ENCODE measurements at places on chromosomes 12 and 14.

GRCh38 chr14:104137297-104138097 lies 890 bp upstream of the KIF26A start:
- DNase-seq = peak; percentile 73

GRCh38 chr12:4787965-4788364 lies 67.8 kb downstream of the GALNT8 start:
- DNase-seq = no peak

- peak; percentile 84 for DNase-seq
Observed at GRCh38 chr12:99043319-99043914, 398.3 kb downstream of the APAF1 start.

DNA sequence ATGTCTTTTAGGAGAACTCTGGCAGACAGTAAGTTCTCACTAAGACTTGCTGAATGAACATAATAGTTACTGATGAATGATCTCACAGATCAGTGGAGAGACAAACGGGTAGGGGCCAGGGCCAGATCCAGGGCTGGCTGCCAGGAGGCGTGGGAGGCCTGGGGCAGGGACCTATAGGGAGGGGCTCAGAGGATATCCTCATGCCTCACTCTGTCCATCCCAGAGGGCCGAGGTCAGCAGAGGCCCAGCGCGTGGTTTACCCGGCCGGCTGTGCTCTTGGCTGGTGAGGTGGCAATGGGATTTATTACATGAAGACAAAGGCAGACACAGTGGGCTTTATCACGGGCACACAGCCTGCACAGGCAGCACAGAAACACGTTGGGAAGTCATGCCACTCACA lies 85.4 kb downstream of the CHGA start:
- DNase-seq = no peak

DNA sequence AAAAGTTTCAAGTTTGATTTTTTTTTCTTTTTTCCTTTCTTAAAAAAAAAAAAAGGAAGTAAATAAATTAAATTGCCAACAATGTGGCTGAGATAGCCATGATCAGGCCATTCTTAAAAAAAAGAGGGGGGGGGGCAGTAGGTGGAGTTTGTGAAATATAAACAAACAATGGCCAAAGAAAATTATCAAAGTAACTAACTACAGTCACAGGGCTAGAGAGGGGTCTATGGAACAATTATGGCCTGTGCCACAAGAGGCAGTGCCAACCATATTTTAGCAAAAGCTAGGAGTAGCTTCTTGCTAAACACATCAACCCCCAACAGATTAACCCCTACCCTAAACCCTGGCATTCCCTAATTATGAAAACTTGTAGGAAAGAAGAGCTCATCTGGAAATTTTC lies 16.2 kb upstream of the SMARCC2 start:
- no peak for DNase-seq

DNA sequence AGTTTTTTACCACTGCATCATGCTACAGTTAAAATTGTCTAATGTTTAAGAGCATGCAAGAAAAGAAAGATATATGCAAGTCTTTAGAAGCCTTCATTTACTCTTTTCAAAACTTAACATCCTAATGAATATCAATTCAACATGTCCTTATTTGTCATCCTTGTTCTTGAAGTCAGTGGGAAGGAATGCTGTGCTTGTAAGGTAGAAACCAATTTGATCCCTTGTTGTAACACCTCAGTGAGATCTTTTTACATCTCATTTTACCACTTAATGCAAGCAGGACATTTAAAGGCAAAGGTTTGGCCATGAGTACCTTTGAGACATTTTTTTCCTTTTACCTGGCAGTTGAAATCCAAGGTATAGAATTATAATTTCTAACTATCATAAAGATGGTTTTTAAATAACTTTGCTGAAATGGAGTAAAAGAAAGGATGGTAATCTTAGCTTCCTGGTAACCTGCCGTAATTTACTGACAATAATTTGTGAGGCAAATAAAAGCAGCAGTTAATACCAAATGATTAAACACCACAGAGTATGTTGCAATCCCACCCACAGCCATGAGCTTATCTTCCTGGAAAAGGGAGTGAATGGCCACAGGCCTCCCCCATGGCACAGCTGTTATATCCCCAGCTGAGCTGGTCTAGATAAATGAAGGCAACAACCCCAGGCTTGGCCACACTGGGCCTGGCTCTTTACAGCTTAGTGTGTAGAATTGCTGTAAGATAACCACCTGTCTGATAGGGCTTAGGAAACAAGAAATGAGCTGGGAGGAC lies 33.2 kb upstream of the STRN3 start:
- no peak for DNase-seq

DNA sequence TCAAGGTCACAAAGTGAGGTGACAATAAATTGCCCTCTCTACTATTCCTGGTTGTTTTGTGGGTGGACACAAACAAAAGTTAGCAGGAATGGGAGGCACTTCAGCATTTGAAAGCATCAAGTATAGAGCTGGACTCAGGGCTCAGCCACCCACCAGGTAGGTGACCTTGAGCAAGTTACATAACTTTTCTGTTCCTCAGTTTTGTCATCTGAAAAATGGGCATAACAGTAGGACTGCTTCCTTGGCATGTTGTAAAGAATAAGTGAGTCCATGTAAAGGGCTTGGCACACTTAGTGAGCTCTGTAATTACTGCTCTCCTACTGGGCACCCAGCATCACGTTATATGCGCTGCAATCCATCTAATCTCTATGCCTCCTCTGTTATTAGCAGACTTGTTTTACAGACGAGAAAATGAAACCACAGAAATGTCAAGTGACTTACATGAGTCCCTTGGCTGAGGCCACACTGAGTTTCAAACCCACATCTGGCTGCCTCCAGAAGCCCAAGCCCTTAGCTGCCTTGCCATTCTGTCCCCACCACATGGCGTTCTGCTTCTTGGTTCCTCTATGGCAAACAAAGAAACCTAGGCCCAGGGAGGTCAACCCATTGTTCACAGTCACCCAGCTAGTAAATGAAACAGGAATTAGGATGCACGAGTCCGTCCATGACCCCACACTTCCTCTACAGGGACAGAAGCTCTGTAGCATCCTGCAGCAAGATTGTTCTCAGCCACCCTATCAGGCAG lies 63.2 kb upstream of the SLC24A4 start:
- DNase-seq = no peak

GRCh38 chr12:33825986-33826602 lies 196.2 kb upstream of the ALG10 start:
- DNase-seq = peak; percentile 67

DNA sequence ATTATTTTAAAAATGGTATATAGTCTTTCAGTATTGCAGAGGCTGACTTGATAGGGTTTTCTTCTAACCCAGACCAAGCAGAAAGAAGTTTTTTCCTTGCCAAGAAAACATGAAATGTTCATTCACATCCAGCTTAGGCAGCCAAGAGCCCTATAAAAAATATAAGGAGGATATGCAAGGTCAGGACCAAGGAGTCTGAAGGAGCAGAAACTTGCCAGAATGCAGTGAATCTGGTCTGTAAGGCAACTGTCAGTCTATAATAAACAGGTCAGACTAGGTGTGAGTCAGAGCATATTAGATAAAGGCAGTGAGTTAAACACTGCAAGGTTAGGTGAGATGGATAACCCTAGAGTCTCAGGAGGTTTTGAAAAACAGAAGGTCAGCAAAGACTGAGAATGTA lies 645.5 kb downstream of the C12orf50 start:
- DNase-seq = no peak

- no peak for DNase-seq
Observed at GRCh38 chr12:108375986-108376663, 37.0 kb upstream of the CMKLR1 start.

- DNase-seq = no peak
Observed at GRCh38 chr14:92472860-92473259, 40.7 kb upstream of the RIN3 start.

- no peak for DNase-seq
Observed at GRCh38 chr12:52821826-52822660, 8.1 kb upstream of the KRT4 start.

- no peak for DNase-seq
Observed at GRCh38 chr12:53561590-53561953, 54.3 kb upstream of the NPFF start.

- DNase-seq = no peak
Observed at GRCh38 chr14:44941591-44941990, 20.2 kb downstream of the KLHL28 start.

- no peak for DNase-seq
Observed at GRCh38 chr14:21332950-21333349, 50.9 kb downstream of the SUPT16H start.

- peak; percentile 78 for DNase-seq
Observed at GRCh38 chr12:124217508-124218242, 77.2 kb upstream of the RFLNA start.

DNA sequence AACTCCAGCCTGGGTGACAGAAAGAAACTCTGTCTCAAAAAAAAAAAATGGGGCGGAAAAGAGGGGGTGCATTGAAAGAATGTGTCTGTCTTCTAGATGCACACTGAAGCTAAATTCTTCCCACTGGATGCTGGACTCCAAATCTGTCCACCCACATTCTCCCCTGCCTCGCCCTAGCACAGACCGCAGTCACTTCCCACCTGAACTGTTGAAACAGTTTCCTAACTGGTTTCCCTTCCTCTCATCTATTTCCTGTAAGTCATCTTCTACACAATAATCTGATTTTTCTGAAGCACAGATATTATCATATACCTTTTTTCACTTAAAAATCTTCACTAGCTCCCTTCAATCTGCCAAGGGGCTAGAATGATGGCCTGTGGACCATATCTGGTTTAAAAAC lies 1.5 kb upstream of the HCAR1 start:
- DNase-seq = no peak

All from brain (organoid and tissue), 16 donors.